ENCODE measurements at places on chromosomes 3 and 15.

DNA sequence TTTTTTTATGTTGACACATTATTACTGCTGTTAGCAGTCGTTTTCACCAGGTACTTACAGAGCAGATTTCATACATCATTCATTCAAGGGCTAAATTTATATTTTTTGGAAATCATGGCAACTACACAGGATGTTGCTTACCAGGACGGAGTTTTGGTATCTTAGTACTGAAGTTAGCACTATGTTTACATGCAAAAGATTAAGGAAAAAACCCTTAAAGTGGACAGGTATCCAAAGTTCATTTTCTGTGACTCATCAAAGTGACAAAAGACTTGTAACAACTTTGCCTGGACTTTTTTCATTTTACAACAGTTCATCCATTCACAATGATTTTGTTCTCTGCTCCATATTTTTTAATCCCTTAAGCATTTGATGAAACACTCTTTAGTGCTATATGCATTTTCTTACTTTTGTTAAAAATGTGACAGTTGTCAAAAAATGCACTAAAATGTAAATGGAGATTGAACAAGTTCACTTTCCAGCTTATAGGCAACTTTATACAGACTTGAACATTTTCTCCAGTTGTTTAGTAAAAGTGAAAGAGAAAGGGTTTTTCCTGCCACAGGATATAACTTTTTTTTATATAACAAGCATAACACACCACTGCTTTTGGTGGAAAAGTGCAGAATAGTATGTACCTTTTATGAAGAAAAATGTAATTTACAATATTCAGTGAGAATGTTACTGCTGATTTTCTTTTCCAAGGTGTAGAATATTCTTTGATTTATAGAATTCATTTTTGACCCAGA is 104.1 kb downstream of the STT3B start:
- peak; percentile 52 for DNase-seq

DNA sequence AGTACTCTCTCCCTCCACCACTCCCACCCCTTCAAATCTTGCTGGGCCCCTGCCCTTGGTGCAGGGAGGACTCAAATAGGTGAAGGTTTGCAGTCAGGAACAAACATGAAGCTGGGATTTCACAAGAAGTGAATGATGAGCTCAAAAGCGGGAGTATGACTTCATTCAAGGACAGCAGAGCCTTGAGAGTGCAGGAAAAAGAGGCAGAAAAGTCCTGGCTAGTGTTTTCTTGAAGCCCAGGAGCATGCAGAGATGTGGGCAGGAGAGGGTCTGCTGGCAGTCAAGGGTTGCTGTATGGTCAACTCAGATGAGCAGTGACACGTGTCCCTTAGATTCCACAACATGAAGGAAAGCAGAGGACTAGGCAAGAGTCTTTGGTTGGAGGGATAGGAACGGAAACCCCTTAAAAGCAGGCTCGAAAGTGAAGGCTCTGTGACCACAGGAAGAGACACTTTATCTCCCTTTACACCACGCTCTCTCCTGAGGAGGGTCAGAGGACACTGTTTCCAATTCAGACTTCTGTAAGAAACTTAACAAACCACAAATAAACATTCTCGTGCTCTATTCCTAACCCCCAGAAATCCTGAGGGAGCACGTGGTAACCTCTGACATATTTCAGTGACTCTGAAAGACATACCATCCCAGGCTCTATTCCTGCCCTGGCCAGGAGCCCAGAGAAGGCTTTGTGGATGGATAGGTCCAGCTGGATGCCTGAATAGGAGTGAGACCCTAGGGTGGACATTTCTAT is 168.0 kb upstream of the NDN start:
- no peak for DNase-seq

DNA sequence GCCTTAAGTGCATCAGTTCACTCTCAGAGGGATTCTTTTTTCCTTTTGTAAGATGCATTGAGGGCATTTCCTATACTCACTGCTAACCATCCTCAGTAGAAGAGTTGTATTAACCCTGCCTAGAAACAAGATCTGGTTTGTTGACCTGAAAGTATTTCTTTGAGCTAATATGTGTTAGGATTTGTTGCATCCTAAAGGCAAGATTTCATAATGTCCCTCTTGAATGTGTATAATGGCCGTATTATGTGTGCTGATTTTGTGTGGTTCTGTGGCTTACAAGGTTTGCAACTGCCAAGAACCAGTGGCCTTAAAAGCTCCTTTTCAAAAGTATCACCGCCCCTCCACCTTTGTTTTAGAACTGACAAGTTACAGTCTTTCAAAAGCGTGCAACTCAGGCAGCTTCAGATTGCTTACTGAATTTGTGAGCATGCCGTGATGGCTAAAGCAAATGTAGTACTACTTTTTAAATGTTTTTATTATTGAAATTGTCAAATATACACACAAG is 182.0 kb upstream of the BHLHE40 start:
- no peak for DNase-seq

- no peak for DNase-seq
These were observed 170.3 kb upstream of the MITF start for GRCh38 chr3:69568951-69569350.

- no peak for DNase-seq
These were observed 40.3 kb downstream of the FSTL1 start for GRCh38 chr3:120410541-120410940.

GRCh38 chr15:52808441-52808840 is 18.3 kb upstream of the ONECUT1 start:
- no peak for DNase-seq

DNA sequence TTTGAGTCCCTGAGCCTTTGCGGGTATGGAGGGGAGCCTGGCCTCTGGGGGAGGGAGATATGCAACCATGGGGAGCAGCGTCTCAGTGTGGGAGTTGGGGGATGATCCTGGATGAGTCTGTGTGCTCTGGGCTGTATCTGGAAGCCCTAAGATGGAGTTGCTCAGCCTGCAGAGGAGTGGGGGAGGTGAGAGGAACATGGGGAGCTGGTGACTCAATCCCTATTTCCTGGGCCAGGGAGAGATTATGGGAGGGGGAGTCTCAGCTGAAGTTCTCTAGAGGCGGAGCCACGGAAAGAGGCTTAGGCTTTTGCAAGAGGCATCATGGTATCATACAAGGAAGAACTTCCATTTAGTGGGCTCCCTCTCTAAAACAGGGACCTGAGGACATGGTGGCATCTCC is 59.5 kb upstream of the TMEM115 start:
- no peak for DNase-seq

DNA sequence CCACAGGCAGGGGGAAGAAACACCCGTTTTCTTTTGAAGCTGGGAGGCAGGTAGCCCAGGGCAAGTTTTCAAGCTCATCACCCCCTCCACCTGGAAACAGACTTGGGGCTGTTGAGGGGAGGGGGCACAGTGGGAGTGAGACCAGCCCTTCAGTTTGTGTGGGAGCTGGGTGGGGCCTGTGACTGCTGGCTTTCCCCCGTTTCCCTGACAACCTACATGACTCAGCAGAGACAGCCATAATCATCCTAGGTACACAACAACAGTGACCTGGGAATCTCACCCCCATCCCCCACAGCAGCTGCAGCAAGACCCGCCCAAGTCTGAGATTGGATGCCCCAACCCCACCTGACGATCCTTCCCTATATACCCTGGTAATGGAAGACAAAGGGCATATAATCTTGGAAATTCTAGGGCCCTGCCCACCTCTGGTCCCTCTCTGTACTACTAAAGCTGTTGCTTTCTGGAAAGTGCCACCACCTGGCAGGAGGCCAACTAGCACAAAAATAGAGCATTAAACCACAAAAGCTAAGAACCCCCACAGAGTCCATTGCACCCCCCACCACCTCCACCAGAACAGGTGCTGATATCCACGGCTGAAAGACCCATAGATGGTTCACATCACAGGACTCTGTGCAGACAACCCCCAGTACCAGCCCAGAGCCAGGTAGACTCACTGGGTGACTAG is 422.2 kb upstream of the SGO1 start:
- no peak for DNase-seq

DNA sequence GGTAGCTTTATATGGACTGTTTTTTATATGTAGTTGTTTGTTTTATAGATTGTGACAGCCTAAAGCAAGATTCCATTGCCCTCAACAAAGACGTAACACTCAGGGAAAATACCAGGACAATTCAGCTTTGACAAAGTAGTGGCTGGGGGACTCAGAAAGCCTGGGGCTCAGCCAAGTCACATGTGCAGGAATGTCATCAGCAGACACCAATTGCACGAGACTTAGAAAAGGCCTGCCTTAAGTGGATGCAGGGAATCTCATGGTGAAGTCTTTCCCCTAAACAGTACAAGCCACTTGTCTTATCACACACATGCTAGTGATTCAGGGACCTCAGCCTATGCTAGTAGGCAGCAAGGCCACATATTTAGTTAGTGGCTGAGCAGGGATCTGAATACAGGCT is 381.8 kb upstream of the THBS1 start:
- no peak for DNase-seq

- no peak for DNase-seq
These were observed 6.4 kb downstream of the HES1 start for GRCh38 chr3:194142156-194142910.

DNA sequence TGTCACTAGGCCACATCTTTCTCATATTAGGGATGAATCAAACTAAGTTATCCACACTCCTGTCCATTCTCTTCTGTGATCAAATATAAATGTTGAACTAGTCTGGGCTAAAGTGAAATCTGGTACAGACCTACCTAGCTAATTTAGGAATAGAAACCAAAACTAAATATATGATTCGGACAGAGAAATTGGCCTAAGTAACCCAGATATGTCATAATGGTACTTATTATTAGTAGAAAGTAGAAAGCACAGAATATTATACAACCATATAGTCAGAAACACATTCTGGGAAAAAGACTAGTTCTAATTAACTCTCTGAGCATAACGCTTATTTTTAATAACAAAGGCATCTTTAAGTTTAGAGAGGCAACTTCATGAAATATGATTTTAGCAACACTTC is 389.0 kb downstream of the LSAMP start:
- no peak for DNase-seq
